Stimulated activated CD4-positive, alpha-beta T cell treated with anti-CD3 and anti-CD28 coated beads, TNF-alpha, amount 100 ng/mL, for 4 hours (primary cell): ENCODE measurements at places on chromosomes 13 and 19.

DNA sequence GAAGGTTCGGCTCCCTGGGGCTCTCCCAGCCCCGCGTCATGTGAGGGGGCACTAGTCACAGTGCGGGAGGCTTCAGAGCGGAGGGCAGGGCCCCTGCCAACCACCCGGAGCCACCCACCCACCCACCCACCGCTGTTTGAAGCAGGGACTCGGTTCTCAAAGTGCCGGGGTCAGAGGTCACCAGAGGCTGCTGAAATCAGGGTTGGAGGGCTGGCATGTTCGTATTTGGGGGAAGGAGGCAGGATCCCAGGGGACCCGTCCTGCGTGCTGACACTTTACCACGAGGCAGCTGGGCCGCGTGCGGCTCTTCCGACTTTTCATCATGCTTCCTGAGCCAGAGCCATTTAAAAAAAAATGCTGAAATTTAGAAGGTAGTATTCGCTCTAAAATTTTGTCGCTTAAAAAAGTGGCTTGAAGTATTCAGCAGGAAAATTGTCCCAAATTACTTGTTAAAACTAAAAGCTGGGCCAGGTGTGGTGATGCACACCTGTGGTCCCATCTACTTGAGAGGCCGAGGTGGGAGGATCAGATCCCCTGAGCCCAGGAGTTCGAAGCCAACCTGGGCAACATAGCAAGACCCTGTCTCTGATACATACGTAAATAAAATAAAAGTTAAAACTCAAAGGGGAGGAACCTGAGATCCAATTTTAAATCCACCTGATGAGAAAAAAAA lies 21.2 kb downstream of the ATP11A start:
- no peak for DNase-seq

DNA sequence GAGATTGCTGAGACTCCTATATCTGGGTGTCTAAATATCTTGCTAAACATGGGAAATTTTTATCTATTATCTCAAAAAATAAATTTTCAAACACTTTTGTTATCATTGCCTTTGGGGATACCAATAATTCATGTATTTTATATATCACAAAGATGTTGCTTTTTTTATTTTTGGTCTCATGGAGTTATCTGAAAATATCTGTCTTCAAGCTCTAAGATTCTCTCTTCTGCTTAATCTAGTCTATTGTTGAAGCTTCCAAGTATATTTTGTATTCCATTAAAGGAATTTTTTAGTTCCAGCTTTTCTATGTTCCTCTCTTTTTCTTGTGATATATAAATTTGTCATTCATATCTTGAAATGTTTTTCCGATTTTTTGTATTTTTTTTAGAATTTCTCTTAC lies 812.0 kb downstream of the DACH1 start:
- DNase-seq: no peak

- no peak for DNase-seq
Observed at GRCh38 chr19:36488118-36488845, 1.1 kb downstream of the ZNF566 start.

- no peak for DNase-seq
Observed at GRCh38 chr13:98934243-98934642, 43.6 kb downstream of the DOCK9 start.

GRCh38 chr19:38453596-38453995 lies 20.1 kb downstream of the RYR1 start:
- DNase-seq: no peak
